ENCODE measurements at places on chromosomes 6 and 20.

GRCh38 chr6:166578536-166579236 is 7.8 kb downstream of the RAMACL start:
- no peak for DNase-seq

- DNase-seq = peak; percentile 36
Measured at GRCh38 chr6:148747471-148748165, 788 bp downstream of the UST start.

DNA sequence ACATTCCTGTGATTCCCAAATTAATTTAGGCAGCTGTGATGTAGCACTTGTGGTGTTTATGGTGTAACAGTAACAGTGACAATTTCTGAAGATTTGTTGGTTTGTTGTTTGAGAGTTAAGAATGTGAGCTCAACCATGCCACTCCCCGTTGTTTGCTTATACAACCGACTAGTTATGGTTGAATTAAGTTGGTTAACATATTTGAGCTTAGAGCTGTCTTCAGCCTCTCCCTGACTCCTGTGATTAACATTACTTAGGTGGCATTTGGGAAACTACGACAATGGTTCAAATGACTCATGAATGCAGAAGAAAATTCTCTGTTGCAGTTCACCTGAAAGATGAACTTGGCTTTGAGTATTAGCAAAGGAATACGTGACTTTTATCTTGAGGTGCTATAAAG is 35.9 kb upstream of the PRL start:
- no peak for DNase-seq

DNA sequence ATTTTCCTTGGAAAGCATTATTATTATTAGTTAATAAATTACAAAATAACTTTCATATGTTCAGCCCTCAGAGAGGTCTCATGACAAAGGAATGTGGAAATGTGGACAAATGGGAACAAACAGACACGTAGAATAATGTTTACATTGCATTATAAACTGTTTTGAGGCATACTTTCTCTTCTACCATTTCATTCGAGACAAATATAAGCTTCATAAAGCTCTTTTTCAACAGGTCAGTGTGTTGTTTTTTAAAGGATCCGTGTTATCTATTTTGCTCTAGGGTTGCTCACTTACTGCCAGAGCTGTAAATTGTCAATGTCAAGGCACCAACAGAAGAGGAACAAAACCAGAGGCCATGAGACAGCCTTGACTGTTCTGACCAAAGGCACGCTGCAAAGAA is 256.8 kb downstream of the PHACTR1 start:
- DNase-seq = no peak

DNA sequence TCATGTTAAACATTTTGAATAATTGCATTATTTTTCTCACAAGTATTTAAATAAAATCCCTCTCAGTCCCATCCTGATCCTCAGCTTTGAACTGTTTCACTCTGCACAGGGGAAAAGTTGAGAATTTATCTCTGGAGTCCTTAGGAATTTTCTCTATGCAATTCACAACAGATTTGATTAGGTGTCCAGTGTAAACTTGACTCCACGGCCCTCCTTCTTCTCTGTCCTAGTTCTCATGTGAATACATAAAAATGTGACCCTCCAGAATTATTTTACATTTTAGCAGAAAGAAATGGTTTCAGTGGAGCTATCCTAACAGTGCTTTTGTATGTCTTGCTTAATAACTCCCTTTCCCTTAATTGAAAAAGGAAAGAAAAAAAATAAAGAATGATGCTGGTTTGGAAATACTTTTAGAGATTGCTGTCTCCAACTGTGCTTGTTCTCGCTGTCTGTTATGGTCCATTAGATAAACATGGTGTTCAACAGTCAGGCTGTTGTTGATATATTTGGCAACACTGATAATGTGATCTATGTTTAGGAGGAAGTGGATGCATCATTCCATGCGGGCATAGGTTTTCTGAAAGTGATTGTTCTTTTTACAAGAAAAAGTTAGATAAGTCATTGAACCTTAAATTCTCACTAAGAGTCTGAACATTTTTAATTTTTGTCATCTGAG is 599.4 kb upstream of the CITED2 start:
- no peak for DNase-seq

DNA sequence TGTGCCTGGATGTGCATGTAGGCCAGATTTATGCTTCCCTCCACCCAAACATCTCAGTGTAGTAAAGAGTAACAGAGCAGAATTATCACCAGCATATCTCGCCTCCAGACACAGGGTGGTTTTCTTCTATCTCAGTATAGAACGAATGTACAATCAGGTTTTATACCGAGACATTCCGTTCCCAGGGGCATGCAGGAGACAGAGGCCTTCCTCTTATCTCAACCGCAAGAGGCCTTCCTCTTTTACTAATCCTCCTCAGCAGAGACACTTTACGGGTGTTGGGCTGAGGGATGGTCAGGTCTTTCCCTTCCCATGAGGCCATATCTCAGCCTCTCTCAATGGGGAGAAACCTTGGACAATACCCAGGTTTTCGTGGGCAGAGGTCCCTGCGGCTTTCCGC is 36.4 kb upstream of the MC3R start:
- no peak for DNase-seq

DNA sequence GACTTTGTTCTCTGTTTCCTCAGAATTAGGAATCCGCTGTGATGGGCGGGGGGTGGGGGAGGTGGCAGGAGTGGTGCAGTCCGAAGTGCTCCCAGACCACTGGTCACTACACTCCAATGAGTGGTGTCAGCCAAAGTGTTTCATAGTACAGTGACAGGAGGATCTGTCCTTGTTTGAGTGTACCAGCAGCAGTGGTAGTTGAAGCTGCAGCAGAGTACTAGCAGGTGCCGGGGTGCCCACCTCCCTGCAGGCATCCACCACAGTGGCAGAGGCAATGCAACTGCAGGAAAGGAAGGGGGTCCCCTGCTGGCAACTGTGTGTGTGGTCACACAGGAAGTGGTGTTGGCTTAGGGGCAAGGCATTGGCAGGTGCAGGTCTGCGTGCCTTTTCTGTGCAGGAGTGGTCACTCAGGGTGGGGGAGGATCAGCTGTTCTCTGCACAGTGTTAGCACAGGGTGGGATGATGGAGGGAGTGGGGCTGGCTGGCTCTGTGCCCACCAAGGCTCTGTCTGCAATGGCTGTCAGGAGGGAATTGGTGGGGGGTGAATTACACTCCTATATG is 9.7 kb downstream of the HLA-DOB start:
- no peak for DNase-seq

DNA sequence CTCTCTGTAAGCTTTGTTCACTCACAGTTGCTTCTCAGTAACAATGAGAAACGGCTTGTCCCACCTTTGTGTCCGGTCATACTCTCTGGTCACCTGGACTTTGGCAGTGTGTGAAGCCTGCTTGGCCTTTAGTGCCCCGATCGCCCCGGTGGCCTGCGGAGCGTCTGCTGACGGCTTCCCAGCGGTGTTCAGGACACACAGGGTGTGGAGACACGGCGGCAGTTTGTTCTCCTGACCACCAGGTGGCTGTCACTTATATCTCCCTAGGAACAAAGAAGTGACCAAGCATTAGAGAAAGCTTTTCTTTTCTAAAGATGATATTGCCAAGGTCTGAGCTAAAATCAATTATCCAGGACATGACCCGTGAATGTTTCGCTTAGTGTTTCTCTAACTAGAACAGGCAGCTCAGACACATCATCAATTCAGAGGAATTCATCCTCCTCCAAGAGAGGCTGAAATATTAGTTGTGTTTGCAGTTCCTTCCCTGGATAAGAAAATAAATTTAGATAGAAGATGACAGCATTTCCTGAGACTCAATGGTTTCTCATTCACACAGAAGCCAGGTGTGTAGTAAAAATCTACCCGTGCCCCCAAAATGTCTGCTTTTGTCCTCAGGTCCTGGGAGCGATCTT is 167.4 kb upstream of the THBS2 start:
- no peak for DNase-seq

GRCh38 chr20:35472209-35472608 is 16.8 kb downstream of the CEP250 start:
- no peak for DNase-seq

GRCh38 chr6:126781582-126781981 is 336.9 kb upstream of the RSPO3 start:
- DNase-seq = no peak

- DNase-seq = no peak
Measured at GRCh38 chr6:161215876-161216615, 57.8 kb downstream of the AGPAT4 start.

- no peak for DNase-seq
Measured at GRCh38 chr20:57167971-57168701, 98.3 kb downstream of the BMP7 start.

DNA sequence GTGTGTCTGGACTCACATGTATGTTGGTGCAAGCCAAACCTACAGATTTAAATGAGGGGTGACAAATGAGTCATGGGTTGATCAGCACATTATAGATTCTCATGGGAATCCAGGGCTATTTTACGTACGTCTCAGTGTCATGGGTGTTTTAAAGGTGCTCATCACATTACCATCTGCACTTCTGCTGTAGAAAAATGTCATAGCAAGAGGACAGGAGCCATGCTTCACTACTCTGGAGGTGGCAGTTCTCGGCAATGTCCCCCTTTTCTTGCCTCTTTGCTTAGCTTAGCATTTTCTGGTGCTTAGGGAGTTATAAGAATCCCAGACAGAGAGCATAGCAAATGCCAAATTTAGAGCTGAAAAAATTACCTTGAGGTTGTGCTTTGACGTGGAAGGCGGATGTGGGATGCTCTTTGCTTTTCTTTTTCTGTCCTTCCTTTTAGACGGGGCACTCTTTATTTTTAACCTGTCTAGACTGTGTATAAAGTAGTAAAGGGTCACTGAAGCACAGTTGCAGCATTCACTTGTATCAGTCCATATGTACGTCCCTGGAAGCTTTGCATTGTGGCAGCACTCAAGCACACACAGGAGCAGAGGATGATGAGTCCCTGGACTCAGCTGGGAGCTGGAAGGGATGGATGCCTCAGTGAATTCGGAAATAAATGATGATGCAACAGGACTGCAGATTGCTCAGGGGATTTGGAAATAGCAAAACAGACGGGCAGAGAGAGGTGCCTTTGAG is 139.7 kb downstream of the SYNDIG1 start:
- no peak for DNase-seq

- DNase-seq = no peak
Measured at GRCh38 chr6:86535100-86535499, 402.2 kb upstream of the HTR1E start.

- DNase-seq = no peak
Measured at GRCh38 chr6:161101517-161101916, 109.9 kb downstream of the MAP3K4 start.

GRCh38 chr6:27871924-27872638 is 40.1 kb downstream of the OR2B2 start:
- peak; percentile 82 for DNase-seq

DNA sequence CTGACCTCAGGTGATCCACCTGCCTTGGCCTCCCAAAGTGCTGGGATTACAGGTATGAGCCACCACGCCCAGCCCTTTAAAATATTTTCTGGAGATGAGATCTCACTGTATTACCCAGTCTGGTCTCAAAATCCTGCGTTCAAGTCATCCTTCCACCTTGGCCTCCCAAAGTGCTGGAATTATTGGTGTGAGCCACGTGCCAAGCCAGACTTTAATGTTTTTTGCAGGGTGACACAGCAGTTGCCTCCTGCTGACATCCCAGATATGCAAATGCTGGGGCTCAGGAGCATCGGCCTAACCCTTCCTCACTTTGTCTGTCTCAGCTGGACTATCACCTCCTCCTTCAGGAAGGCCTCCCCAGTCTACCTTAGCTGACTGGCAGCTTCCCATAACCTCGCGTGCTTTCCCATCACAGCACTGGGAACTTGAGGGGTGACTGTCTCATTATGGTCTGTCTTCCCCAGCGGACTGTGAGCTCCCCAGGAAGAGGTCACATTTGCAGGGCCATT is 14.3 kb upstream of the ID1 start:
- no peak for DNase-seq

DNA sequence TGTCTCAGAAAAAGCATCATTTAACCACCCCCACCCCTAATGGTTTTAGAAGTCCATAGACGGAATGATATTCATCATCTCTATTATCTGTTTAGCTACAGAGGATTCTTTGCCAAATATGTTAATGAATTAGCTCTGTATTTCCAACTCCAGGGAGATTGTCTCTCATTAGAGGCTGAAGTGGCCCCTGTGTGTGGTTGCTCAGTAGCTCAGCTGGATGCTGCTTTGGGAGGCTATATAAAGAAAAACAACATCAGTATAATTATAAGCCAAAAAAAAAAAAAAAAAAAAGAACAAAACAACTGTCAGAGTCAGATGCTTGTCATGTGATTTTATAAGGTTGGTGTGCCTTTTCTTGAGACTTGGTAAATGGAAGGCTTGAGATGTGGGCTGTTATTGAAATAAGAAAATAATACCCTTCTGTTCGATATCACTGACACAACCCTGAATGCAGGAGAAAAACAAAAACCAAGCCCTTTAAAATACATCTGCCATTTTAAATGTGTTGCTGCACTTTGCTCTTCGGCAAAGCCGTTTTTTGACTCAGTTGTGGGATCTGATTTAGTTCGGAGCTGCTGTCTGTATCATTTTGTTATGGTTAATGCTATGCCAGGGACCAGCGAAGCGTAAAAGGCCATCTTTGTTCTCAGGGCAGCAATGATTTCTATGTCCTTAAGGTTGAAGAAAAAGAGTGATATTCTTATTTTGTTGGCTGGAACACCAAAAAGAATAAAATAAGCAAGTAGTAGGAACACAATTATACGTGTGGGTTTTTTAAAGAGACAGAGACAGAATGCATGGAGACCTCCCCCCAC is 422.6 kb downstream of the QKI start:
- DNase-seq = no peak

DNA sequence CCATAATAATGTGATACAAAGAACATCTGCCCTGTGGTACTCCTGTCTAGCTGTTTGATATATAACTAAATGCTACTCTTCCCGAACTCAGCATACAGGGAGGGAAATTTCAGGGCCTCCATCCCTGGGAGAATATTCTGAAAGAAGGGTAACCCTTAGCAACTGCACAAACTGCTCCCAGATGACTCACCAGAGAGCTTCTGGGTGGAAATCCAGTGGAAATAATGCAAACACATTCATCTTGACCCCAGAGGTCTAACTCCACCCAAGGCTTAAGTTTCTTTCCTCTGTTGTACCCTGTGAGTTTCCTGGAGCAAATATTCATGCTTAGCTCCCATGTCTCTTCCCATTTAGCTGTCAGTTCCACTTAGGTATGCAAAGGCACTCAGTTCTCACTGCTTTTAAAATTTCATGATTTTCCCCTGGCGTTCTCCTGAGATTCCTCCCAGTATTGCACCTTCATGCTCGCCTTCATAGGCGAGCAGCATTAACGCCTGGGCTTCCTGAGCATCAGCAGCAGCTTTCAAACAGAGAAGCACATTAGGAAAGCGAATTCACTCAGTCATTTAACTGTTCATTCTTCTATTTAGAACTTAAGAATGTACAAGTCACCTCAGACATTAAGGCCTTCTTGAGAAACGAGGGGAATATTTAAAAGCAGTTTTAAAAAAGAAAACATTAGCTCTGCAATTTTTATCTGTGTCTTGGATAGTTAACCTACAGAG is 43.8 kb upstream of the LAMA4 start:
- DNase-seq = no peak
